ENCODE measurements at places on chromosomes 7 and 10.
A peak's percentile ranks its signal among the peaks of the same experiment; 100 is the strongest.

GRCh38 chr10:80457554-80458262 is 3.6 kb downstream of the TSPAN14 start:
- DNase-seq = no peak

DNA sequence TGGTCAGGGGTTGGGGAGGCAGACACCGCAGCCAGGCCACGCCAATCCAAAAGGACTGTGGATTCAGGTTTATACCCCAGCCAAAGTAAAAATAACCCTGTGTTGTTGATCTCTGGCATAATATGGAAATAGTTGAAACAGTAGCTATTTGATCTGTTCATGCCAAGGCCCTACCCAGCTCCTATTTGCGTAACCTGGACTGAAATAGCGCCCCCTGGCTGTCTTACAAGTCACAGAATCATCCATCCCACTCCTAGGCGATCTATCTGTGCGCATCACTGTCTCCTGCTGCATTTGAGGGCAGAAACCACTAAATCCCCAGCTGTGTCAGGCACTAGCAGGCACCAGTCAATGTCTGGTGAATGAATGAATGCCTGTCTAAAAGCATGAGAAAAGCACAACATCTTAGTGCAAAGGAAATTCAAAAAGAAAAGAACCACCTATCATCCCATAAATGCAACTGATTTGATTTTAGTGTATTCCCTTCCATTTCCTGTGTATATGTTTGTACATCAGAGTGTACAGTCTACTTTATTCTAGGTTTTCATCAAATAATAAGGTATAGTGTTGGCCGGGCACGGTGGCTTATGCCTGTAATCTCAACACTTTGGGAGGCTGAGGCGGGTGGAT is 160.0 kb downstream of the SLIT1 start:
- DNase-seq = no peak

- DNase-seq = no peak
These were observed 216.8 kb downstream of the SNX10 start for GRCh38 chr7:26508481-26508880.

DNA sequence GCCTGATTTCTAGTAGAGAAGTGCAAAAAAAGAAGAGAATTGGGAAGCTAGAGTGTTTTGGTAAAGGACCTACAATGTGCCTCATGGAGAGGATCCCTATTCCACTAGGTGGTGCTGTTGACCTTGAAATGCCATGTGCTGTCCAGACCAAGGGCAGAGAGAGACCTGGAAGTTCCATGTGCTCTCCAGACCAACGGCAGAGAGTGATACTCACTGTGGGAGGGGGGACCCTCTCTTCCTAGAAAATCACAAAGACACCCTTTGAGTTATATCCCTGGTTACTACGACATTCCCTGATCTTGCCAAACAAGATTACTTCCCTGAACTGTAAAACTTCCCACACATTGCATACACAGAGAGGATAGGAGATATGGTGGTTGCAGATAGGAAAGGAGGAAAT is 212.7 kb upstream of the ZNF804B start:
- DNase-seq = peak; percentile 53

DNA sequence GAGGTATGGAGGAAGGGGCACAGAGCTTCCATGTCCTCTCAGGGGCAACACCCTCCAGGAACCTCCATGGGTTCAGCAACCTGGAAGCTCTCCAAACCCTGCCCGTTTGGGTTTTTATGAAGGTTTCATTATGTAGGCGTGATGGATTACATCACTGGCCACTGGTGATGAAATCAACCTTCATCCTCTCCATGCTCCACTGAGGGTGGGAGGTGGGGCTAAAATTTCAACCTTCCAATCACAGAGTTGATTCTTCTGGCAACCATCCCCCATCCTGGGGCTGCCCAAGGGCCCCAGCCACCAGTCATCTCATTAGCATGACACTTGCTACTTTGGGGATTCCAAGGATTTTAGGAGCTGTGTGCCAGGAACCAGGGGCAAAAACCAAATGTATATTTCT is 90.1 kb downstream of the TEX36 start:
- DNase-seq = no peak

- DNase-seq = peak; percentile 38
These were observed 4.6 kb downstream of the AGMO start for GRCh38 chr7:15557186-15557585.

- no peak for DNase-seq
These were observed 24.3 kb downstream of the DENND2A start for GRCh38 chr7:140616328-140616727.

- no peak for DNase-seq
These were observed 35.0 kb upstream of the CPXM2 start for GRCh38 chr10:123926401-123927264.

DNA sequence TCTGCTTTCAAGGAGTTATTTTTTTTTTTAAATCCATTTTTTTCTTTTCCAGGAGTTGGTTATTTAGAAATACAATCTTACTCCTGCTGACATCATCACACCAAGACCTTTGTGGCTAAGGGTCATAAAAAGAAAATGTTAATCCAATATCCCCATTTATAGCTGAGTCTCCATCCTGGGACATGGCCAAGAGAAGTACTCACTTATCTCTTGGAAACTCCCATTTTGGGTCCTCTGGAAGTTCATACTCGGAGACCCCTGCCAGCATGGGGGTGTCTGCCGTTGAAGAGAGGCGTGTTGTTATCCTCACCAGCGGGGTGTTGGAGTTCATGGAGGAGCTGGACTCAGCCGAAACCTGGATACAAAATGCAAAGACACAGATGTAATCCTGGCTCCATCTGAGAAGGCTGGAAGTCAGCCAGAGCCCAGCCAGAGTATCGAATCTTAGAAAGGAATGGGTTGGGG is 94.6 kb downstream of the FGFR2 start:
- DNase-seq = no peak

DNA sequence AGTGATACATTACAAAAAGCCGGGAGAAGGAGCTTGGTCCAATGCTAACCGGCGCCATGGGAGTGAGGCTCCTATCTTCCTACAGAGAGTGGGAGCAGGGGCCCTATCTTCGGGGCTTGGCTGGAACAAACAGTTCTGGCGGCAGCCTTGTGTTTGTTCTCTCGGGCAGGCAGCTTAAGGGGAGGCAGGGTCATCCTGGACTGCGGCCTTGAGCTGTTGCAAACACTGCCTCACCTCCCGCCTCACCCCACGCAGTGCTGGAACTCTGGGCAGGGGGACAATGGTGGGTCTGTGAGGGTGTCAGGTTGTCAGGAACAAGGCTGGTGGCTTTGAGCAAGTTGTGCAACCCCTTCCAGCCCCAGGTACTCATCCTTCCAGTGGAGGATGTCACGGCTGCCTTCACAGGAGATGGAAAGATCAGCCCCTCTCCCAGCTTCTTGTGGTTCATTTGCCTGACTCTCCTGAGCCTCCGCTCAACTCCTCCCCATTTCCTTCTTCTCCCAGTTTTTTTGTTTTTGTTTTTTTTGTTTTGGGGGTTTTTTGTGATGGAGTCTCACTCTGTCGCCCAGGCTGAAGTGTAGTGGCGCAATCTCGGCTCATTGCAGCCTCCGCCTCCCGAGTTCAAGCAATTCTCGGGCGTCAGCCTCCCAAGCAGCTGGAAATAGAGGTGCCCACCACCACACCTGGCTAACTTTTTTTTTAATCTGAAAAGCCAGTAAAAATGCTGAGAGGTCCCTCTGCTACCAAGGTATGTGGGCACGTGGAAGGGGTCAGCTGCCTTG is 57.4 kb downstream of the SPOCK2 start:
- DNase-seq = no peak

GRCh38 chr7:90599892-90600555 is 3.9 kb downstream of the CDK14 start:
- DNase-seq = no peak

DNA sequence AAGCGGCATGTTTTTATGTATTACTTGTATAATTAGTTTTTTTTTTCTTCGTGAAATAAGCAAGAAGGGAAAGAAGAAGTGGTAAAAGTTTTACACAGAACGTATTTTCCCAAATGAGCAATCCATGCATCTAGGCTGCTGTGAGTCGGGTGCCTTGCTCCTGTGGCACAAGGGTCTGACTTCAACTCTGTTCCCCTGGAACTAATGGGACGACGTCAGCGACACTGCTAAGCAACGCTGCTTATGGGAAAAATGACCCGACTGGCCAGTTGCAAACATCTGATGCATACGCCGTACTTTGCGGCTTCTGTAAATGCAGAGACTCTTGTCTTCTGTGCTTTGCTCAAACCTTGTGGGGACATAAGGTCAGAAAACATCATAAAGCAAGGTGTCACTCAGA is 66.3 kb downstream of the MPP7 start:
- DNase-seq = no peak

DNA sequence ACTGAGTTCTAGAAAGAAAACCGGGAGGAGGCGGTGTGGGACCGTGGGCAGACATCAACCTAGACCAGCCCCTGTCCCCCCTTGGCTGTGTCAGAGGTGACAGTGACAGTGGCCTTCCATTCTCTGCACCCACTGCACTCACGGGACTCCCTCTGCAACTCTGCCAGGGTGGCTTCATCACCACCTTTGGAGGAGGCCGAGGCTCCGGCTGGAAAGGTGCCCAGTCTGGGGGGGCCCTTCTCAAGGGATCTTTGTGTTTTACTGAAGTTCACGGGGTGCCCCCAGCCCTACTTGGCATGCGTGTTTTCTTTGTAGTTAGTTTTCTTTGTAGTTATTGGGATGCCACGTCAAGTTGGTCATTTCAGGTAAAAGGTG is 417.6 kb downstream of the DNAJB6 start:
- DNase-seq = no peak

DNA sequence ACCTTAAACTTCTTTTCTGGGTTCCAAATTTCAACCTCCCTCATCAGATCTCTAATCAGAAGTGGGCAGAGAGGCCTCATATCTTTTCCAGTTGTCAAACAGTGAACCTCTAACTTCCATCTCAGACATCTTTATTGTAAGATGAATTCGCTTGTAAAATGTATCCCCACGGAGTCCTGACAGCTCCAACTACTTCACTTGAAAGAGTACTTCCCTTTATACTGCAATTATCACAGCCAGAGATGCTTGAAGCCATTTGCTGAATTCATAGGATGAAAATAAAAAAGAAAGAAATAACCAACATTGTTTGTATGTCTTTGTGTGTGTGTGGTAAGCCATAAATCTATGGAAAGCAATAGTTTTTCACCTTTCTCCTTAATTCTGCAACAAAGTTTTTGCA is 175.2 kb downstream of the GRM3 start:
- no peak for DNase-seq

GRCh38 chr7:24463474-24463873 is 109.8 kb upstream of the PALS2 start:
- peak; percentile 27 for DNase-seq

DNA sequence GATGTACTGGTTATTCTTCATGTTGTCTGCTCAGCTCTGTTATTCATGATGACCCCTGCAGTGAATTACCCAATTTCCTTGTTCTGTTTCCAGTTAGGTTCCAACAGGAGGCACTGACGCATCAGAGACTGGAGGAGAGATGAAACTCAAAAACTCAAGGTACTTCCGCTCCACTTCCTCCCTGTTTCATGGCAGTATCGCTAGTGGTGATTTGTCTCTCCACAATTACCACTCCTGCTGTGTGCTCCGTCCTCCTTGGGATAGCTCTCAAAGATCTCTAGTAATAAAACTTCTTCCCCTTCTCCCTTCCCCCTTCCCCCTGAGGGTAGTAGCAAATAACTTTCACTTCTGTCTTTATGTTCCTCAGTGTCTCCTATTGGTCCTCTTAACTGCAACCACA is 107.4 kb upstream of the ABCB5 start:
- DNase-seq = no peak

- no peak for DNase-seq
These were observed 64.0 kb downstream of the SYPL1 start for GRCh38 chr7:106047818-106048705.

GRCh38 chr7:143288836-143289235 is 685 bp downstream of the CASP2 start:
- DNase-seq = no peak

GRCh38 chr10:88783724-88784123 is 18.8 kb upstream of the LIPM start:
- DNase-seq = no peak

- DNase-seq = no peak
These were observed 1115.3 kb downstream of the REEP3 start for GRCh38 chr10:64636461-64636860.

DNA sequence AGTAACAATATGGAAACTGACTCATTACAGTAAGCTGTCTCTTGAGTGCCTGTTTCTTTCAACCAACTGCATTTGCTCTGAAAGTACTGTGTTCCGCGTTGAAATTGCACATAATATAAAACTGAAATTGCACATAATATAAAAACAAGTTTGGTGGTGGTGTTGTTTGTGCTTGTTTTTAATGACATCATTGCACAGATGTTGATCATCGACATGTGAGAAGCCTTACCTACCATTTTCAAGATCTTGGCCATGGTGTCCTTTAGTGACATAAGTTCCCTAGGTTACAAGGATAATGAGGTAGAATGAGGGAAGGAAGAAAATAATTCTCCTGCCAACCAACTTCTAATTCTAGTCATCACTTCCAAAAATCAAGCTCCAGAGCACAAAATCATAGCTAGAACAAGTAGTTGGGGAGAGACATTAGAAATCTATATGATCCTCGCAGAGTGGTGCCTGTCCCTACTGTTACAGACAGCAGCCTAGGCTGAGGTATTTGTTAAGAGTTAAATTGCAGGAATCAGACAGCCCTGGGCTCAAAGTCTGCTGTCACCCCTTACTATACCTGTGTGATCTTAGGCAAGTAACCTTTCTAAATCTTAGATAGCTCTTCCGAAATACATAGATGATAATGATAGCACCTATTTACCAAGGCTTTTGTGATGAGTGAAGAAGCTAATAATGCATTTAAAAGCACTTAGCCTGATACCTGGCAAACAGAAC is 29.3 kb downstream of the DOCK4 start:
- DNase-seq = no peak

GRCh38 chr10:19250546-19250945 is 201.9 kb downstream of the MALRD1 start:
- DNase-seq = no peak
